ENCODE measurements at places on chromosomes 2 and 18. TPM values are rescaled to one million over a fixed set of nuclear protein-coding genes. Genes with fewer than 3 reads are reported as not detected.
A peak's percentile ranks its signal among the peaks of the same experiment; 100 is the strongest.

GAREM2 gene
- total RNA-seq: 5.4 TPM

XDH gene
- 0.43 TPM for total RNA-seq

ABHD1 gene
- 37.3 TPM for total RNA-seq

CNDP1 gene
- total RNA-seq: 0.31 TPM

CXCR1 gene
- total RNA-seq: 0.16 TPM

LCT gene
- 0.47 TPM for total RNA-seq

MAP3K19 gene
- 6.8 TPM for total RNA-seq

AGXT gene
- not detected for total RNA-seq

GRCh38 chr2:234258562-234259141, 208.2 kb downstream of the SPP2 start:
- no peaks in the 10 kb centered on the region for H3K4me1 ChIP-seq
- DNase-seq: no peak
- no peak overlapping the region for H3K4me3 ChIP-seq
- H3K27ac ChIP-seq: no peak overlapping the region

- no peaks in the 10 kb centered on the region for H3K27me3 ChIP-seq
- H3K4me3 ChIP-seq: no peak overlapping the region
- H3K36me3 ChIP-seq: no peaks in the 10 kb centered on the region
- DNase-seq: peak; percentile 73
- H3K4me1 ChIP-seq: peaks cover 13% of the 10 kb centered on the region
Measured at GRCh38 chr2:238370823-238371372, 50.6 kb downstream of the TRAF3IP1 start.

DNA sequence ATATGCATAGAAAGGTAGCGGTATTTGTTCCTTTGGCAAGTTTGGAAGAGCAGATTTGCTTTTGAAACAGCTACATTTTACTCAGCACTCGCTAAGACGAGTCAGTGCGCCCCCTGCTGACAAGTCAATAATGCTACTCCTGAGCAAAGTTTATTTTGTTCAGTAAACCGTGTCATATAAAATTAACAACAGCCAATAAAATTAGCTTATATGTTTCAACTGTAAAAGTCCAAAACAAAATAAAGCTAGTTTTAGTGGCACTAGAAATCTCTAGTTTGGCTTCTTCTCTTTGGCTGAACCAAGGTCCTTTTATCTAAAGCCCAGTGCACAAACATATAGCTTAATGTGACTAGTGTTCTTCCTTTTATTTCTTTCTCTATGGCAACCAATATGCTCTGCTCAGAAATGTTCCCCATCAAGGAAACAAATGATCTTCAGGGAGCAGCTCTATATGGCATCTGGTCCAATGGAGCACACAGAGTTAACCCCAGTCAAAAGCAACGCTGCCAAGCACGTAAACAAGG, 4.2 kb upstream of the POU3F3 start:
- H3K4me1 ChIP-seq: no peaks in the 10 kb centered on the region
- H3K27me3 ChIP-seq: no peaks in the 10 kb centered on the region
- H3K27ac ChIP-seq: no peak overlapping the region
- H3K36me3 ChIP-seq: no peaks in the 10 kb centered on the region

GRCh38 chr2:231655894-231656293, 52.4 kb upstream of the PTMA start:
- no peak for DNase-seq
- no peaks in the 10 kb centered on the region for H3K27me3 ChIP-seq
- H3K4me3 ChIP-seq: no peak overlapping the region
- no peak overlapping the region for H3K27ac ChIP-seq

GRCh38 chr2:156325688-156326525, 6.6 kb downstream of the NR4A2 start:
- no peaks in the 10 kb centered on the region for H3K27me3 ChIP-seq
- H3K36me3 ChIP-seq: no peaks in the 10 kb centered on the region
- DNase-seq: no peak
- H3K4me1 ChIP-seq: peaks cover 10% of the 10 kb centered on the region
- H3K27ac ChIP-seq: no peak overlapping the region

- no peak overlapping the region for H3K4me3 ChIP-seq
- no peak overlapping the region for H3K27ac ChIP-seq
- no peaks in the 10 kb centered on the region for H3K4me1 ChIP-seq
- no peaks in the 10 kb centered on the region for H3K36me3 ChIP-seq
Measured at GRCh38 chr2:66322506-66323260, 112.2 kb upstream of the MEIS1 start.

DNA sequence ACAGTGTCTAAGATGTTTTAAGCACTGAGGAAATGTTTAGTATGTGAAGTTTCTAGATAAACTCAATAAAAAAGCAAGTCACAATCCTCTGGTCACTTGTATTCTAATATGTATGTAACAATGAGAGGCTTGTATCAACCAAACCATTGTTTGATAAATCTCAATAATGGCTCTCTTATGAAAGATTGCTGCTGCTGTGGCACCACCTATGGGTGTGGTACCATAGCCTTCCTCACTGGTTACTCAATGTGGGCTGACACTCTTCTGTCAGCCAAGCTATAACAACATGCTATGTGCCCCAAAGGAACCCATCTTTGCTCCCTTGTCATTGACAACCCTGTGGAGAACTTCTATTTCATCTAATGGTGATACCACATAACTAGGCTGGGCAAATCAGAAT, 12.6 kb upstream of the RAB1A start:
- H3K4me3 ChIP-seq: no peak overlapping the region
- H3K27me3 ChIP-seq: no peaks in the 10 kb centered on the region
- H3K36me3 ChIP-seq: no peaks in the 10 kb centered on the region
- no peaks in the 10 kb centered on the region for H3K4me1 ChIP-seq
- no peak overlapping the region for H3K27ac ChIP-seq

- no peak overlapping the region for H3K4me3 ChIP-seq
- no peaks in the 10 kb centered on the region for H3K36me3 ChIP-seq
- no peaks in the 10 kb centered on the region for H3K4me1 ChIP-seq
- no peaks in the 10 kb centered on the region for H3K27me3 ChIP-seq
- DNase-seq: no peak
Measured at GRCh38 chr18:65547046-65547445, 203.8 kb upstream of the CDH7 start.

DNA sequence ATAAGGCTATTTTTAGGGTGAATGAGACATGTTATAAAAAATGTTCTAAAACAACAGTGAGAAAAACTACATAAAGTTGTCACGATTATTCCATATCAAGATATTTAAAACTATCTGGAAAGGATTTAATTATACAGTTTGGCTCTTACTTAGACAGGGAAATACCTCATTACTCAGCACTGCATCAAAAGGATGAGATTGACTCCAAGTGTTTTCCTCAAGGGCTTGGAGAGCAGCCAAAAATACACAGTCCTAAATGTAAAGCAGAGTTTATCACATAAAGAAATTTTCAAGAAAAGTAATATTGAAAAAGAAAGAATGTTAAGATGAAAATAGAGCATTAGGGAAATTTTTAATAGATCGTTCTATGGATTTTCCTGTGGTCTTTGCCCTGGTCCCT, 285.5 kb upstream of the NETO1 start:
- no peaks in the 10 kb centered on the region for H3K4me1 ChIP-seq
- H3K36me3 ChIP-seq: no peaks in the 10 kb centered on the region
- H3K4me3 ChIP-seq: no peak overlapping the region
- no peak for DNase-seq
- no peak overlapping the region for H3K27ac ChIP-seq
- no peaks in the 10 kb centered on the region for H3K27me3 ChIP-seq

DNA sequence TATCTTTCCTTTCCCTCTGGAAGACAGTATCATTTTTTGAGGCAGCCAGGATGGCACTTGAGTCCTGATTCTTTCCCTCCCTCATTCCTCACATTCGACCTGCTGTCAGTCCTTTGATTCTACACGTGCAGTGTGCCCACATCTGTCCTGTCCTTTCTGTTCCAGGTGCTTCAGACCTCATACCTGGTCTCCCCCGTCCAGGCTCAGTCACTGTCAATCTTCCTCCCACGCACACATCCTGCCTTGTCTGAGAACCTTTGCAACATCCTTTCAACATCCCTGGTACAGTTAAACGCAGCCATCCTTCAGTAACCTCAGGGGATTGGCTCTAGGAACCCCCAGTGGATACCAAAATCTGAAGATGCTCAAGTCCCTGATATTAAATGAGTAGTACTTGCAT, 10.1 kb downstream of the BCL2 start:
- H3K36me3 ChIP-seq: no peaks in the 10 kb centered on the region
- H3K4me3 ChIP-seq: no peak overlapping the region
- H3K27ac ChIP-seq: no peak overlapping the region

DNA sequence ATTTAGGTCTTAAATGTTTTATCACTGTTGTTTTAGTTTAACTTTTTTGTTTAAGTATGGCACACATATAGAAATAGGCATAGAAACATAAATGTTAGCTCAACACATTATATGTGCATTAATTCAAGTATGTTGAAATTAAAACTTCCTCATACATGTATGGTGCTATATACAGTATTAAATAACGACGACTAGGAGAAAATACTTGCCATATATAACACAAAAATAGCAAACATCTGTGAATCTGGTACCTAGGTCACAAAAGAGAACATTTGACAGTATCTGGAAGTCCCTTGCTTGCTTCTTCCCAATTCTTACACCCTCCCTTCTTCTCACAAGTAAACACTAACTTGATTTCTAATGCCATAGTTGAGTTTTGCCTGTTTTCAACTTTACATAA, 38.4 kb downstream of the ZNF638 start:
- H3K4me3 ChIP-seq: no peak overlapping the region
- no peaks in the 10 kb centered on the region for H3K27me3 ChIP-seq
- H3K4me1 ChIP-seq: no peaks in the 10 kb centered on the region

DNA sequence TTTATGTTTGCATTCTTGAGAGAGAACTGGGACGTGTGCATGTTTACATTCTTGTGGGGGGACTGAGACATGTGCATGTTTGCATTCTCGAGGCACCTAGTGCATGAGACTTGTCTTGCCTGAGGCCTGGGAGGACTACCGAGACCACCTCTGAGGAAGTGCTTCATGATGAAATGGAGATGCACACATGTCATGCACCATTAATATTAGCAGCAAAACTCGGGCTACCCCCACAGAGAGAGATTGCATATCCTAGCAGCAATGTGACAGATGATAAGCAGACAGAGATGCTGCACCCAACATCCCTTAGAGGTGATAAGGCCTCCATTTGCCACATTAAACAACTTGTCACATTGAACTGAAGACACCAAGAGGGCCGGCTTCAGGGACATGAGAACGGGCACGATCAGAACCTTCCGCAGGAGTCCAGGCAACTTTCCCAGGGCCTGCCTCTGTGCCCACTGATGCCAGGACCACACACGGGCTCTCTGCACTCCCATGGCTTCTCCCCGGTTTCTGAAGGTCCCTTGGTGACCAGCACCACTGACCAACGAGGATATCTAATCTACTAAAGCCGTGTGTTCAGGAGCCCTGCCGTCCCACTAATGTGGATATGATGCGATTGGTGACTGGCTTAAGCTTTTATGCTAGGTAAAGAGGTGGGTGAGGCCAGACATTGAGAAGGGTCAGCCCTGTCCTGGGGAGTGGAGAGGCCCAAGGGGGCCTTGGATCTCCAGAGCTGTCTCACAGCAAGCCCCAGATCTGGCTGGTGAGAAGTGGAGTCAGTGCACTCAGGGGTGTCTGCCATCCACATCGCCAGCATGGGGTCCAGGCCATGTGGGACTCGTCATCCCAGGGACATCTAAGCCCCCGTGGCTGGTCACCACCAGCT, 208.3 kb downstream of the NDUFA10 start:
- no peaks in the 10 kb centered on the region for H3K27me3 ChIP-seq
- H3K27ac ChIP-seq: no peak overlapping the region
- no peak for DNase-seq
- no peak overlapping the region for H3K4me3 ChIP-seq
- H3K4me1 ChIP-seq: no peaks in the 10 kb centered on the region
- no peaks in the 10 kb centered on the region for H3K36me3 ChIP-seq

- no peaks in the 10 kb centered on the region for H3K4me1 ChIP-seq
- H3K27me3 ChIP-seq: no peaks in the 10 kb centered on the region
- DNase-seq: no peak
- H3K4me3 ChIP-seq: no peak overlapping the region
- H3K27ac ChIP-seq: no peak overlapping the region
Measured at GRCh38 chr18:35983818-35984217, 11.3 kb downstream of the RMP24 start.

GRCh38 chr18:6414723-6415417, at the start of gene L3MBTL4:
TSS of gene L3MBTL4 (minus strand) at chr18:6414911. CDS start at chr18:6311625, 103,286 bp downstream.
- H3K4me3 ChIP-seq: peak within 1 kb of the TSS; percentile 88
- DNase-seq: peak; percentile 73
- peak within 1 kb of the TSS; percentile 87 for H3K27ac ChIP-seq

DNA sequence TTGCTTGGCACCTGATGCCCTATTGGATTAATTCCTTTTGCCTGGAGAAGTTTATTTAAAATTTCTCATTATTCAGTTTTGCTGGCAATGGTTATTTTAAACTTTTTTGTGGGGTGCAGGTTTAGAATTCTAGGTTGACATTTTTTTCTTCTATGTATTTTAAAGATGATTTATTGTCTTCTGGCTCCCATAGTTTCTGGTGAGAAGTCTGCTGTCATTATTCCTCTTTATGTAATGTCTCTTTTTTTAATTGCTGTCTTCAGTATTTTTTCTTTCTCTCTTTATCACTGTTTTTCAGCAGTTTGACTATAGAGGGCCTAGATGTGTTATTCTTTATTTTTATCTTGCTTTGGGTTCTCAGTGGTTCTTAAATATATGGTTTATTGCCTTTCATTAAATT, 182.2 kb upstream of the STON1 start:
- no peaks in the 10 kb centered on the region for H3K36me3 ChIP-seq
- no peak overlapping the region for H3K27ac ChIP-seq
- peaks cover 4% of the 10 kb centered on the region for H3K4me1 ChIP-seq
- H3K4me3 ChIP-seq: no peak overlapping the region
- DNase-seq: no peak
- H3K27me3 ChIP-seq: no peaks in the 10 kb centered on the region

DNA sequence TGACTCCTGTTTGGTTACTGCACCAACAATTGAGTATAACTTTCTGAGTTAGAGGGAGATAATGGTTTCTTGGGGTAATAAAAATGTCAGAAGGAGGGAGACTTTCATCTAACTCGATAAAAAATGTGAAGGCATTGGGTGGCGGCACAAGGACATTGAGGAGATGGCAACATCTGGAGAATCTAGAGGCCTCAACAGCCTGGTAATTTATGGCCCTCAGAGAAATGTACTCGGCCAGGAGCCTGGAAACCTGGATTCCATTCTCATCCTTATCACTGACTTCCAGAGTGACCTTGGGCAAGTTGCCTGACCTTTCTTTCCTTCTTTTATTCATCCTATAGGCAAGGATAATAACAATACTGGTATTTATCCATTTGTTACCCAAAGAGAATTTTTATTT, 173.5 kb upstream of the MEX3C start:
- H3K27me3 ChIP-seq: no peaks in the 10 kb centered on the region
- no peak overlapping the region for H3K4me3 ChIP-seq
- peak; percentile 18 for DNase-seq

DNA sequence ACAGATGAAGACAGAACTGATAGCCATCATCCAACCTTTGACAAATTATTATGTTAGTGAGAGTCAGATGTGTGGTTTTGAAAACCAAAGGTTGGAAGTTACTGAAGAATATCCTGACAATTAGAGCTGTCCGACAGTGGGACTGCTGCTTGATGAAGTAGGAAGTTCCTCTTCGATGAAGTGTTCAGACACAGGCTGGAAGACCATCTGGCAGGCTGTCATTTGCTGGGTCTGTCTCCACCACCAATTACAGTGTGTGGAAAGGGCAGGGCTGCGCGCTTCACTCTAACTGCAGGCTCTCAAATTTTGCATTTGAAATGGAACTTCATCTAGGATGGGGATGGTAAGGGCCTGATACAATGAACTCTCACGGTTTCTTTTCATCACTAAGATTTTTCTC, 313.8 kb downstream of the PIK3C3 start:
- no peak for DNase-seq
- H3K4me3 ChIP-seq: no peak overlapping the region
- no peaks in the 10 kb centered on the region for H3K36me3 ChIP-seq
- no peak overlapping the region for H3K27ac ChIP-seq
- no peaks in the 10 kb centered on the region for H3K4me1 ChIP-seq
- no peaks in the 10 kb centered on the region for H3K27me3 ChIP-seq

- H3K36me3 ChIP-seq: no peaks in the 10 kb centered on the region
- H3K27me3 ChIP-seq: no peaks in the 10 kb centered on the region
- H3K4me1 ChIP-seq: peaks cover 16% of the 10 kb centered on the region
- DNase-seq: peak; percentile 83
Measured at GRCh38 chr18:46281185-46282176, 177.3 kb downstream of the HAUS1 start.
